ENCODE measurements at places on chromosomes 3 and 15. TPM values are rescaled to one million over a fixed set of nuclear protein-coding genes. Genes with fewer than 3 reads are reported as not detected.

GOLGA6D gene
- total RNA-seq = not detected

RLBP1 gene
- 0.69 TPM for total RNA-seq

TARS3 gene
- total RNA-seq = 29.8 TPM

ZNF501 gene
- total RNA-seq = 22.4 TPM

GOLGA8Q gene
- total RNA-seq = 0.69 TPM

Measured in diencephalon (tissue), 1 donor.